Hematopoietic multipotent progenitor cell (in vitro differentiated cells): ENCODE measurements at places on chromosomes 3 and 15. TPM values are rescaled to one million over a fixed set of nuclear protein-coding genes. Genes with fewer than 3 reads are reported as not detected.

GRCh38 chr3:56654460-56654859, 28.6 kb downstream of the TASOR start:
- DNase-seq, result no peak

DNA sequence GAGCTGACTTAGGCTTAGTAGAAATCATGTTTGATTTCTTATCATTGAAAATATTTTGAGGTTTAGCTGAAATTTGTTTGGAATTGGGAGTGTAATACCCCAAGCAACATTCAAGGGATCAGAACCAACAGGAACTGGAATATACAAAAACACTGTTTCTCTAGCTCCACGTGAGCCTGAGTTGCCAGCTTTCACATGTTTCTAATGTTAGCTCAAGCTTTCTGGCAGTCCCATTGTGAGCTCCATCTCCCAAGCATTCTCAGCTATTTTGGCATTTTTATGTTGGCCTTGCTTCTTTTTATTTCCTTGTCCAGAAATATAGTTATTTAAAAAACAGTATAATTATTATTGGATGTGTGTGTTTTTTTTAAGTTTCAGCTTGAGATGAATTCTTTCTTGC, 427.1 kb upstream of the DPH6 start:
- no peak for DNase-seq

DNA sequence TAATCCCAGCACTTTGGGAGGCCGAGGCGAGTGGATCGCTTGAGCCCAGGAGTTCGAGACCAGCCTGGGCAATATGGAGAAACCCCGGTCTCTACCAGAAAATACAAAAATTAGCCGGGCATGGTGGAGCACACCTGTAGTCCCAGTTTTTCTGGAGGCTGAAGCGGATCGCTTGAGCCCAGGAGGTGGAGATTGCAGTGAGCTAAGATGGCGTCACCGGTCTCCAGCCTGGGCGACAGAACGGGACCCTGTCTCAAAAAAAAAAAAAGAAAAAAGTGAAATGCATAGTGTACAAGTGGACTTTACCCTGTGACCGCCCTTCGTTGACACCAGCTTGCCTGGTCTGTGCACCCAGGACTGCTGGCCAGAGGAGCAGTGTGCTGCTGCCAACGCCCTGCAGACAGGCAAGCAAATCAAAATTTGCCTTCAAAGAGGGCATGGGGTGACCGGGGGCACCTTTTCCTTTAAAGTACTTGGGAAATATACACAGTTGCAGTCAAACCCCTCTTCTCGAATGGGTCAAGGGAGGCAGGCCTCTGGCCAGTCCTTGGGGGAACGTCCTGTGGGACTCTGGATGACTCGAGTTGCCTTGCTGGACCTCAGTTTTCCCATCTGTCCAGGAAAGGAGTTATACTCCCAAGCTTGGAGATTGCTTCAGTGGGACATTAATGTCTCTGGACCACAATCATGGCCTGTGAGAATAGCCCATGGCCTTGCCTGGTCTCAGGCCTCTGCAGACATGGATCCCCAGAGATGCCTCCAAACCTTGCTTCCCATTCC, 1.0 kb downstream of the XYLB start:
- DNase-seq, result no peak

DNA sequence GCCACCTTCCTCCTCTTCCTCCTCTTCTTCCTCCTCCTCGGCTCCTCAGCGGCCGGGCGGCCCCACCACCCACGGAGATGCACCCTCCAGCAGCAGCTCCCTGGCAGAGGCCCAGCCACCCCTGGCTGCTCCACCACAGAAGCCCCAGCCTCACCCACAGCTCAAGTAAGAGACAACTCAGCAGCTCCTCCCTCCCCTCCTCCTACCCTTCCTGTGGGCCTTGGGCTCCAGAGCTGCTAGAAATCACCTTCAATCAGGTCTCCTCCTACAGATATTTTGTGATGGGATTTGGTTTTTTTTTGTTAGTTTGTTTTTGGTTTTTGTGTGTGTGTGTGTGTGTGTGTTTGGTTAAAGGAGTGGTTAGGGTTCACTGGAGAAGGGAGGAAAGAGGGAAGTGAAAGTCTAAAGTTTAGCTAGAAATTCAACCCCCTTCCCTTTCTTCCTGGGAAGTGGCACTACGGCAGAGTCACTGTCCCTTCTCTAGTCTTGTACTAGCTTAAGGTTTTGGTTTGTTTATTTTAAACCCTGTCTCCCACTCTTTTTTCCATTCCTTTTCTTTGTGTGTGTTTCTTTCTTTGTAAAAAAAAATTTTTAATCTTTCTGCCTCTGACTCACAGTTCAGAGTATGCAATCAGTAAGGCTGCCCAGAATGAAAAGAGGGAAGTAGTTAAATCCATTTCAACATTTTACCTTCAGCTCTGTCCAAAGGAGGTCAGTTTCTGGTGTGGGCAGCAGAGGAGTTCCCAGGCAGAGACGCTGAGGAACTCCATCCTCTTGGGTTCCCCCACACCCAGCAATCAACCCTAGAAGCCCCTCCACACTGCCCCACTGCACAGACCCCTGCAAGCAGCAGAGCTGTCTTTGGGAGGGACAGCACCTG, 29.0 kb upstream of the TIMP4 start:
- DNase-seq, result no peak

- DNase-seq, result no peak
These were observed 760.4 kb downstream of the ZPLD1 start for GRCh38 chr3:103195216-103195615.

The KIF15 gene
- 1.1 TPM for total RNA-seq
